AG04449 (cell line): ENCODE measurements at places on chromosomes 1 and 21.

DNA sequence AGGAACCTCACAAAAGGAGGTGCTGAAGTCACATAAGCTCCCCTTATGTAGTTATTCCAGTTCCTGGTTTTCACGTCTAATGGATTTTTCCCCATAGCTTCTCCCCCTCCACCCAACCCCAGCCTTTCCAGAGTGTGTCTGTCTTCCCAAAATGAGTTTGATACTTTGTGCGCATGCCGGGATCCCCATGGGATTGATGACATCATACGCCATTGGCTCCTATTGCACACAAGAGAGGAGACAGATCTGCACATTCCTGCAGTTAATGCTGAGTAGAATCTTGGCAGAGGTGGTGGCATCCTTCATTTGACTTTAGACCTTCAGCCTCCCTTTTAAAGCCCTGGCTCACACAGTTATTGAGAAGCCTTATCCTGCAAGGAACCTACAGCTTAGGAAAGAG, 71.4 kb downstream of the DDR2 start:
- no peak for DNase-seq

DNA sequence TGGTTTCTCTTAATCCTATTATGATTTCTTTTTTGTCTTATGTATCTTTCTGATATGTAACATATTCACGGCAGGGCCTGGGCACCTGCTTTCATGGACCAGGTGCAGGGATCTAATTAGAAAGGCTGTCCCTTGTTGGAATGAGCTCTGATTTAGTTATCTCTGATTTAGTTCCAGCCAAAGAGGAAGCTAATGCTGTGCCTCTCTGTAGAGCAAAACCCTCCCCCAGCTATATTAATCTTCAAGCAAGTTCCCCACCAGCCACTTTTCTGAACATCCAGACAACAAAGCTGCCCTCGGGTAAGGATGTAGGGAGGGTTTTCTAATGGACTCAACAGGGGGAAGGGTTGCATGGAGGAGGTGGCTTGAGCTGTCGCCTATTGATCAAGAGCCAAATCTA, 6.1 kb downstream of the TSACC start:
- DNase-seq, result no peak

DNA sequence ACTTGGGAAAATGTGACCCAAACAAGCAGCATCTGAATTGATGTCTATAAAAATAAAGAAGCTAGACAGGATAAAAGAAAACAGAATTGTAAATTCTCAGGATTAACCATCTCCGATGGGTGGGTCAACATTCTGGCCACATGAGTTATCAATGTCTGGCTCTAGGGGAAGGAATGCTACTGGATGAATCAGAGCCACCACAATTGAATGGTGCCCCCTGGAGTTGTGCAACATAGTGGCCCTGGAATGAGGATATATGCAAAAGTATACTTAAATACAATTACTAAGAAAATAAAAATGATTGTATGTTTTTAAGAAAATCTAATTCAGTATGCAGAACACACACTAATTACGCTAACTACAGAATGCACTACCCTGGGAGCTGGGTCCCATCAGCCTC, 185.6 kb downstream of the TGFBR3 start:
- no peak for DNase-seq

DNA sequence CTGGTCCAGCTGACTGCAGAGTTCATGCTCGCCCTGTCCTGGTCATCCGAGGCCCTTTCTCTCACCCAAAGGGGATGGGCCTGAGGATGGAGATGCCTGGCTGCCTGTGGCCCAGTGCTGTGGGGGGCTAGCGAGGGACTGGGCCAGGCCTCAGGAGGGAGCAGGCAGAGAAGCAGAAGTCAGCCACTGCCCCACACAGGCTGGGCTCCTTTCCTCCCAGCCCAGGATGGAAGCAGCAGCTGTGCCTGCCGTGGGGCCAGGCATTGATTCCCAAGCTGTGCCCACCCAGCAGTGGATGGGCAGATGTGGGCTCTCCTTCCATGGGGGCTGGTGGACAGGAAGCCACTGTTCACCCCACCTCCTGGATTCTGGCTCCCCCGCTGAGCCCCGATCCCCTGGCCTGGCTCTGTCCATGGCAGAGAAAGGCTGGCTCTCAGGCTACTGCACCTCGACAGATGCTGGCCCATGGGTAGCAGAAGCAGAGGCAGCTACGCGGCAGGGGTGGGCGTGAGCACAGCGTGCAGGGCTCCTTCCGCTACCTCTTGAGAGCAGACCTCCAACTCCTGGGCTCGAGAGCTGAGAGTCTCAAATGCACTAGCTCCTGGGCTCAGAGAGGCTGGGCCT, 24.6 kb downstream of the RUNX3 start:
- DNase-seq, result no peak

- peak; percentile 80 for DNase-seq
Measured at GRCh38 chr1:93779540-93780165, 98.0 kb upstream of the BCAR3 start.

GRCh38 chr1:11330411-11330810, 57.4 kb downstream of the UBIAD1 start:
- DNase-seq, result no peak

GRCh38 chr1:226658546-226659125, 80.4 kb downstream of the ITPKB start:
- DNase-seq, result no peak

- no peak for DNase-seq
Measured at GRCh38 chr1:53577761-53578100, 118.5 kb downstream of the DMRTB1 start.

DNA sequence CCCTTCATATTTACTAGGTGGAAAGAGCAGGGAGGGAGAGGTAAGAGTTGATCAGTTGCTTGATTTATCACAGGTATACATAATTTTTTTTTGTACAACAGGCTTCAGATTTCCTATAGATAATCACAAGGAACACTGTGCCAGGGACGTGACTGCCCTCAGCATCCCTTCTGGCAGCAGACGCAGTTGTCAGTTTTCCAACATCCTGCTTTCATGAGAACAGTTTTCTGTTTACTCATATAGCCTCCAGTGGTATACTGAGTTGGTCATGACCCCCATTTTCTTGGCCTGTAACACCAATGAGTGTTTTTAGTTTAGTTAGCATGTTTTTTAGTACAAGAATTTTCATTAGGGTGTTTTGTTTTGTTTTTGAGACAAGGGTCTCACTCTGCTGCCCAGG, 37.9 kb upstream of the PTPRF start:
- DNase-seq, result no peak

GRCh38 chr1:30191154-30191702, 532.2 kb downstream of the MATN1 start:
- DNase-seq, result peak; percentile 4

DNA sequence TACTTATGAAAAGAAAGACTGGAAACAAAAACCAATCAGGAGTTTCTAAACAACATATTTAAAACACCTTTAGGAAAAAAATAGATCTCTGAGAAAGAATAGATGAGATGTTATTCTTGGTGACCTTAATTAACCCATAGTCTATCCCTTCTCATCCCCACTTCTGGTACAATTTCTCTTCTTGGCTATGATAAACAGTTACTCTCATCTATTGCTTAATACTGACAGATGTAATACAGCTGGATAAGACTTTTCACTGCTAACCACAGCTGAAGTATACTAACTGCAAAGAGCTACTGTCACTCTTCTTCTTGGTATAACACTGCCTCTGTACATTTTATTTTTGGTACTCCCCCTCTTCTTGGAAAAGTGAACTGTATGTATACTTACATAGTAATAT, 15.2 kb downstream of the EXTL2 start:
- DNase-seq, result no peak

DNA sequence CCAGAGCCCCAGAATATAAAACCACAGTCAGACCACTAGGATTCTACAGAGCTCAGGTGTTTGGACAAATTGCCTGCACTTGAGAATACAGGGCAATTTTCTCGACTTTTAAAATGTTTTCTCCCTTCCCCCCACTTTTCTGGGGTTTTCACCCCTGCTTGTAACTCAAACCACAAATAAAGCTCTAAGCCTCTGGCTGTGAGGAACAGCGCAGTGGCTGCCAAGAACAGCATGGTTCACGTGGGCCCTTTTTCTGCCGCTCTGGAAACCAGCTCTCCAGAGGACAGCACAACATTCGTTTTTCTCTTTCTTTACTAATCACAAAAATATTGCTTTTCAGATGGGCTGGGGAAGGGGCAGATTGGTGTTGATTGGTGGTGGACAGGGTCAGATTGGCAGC, 102.2 kb upstream of the JUN start:
- DNase-seq, result no peak
